SHP77 treated with DMSO at 0.1 percent for 48 hours (cell line): ENCODE measurements at places on chromosomes 12 and 14.

DNA sequence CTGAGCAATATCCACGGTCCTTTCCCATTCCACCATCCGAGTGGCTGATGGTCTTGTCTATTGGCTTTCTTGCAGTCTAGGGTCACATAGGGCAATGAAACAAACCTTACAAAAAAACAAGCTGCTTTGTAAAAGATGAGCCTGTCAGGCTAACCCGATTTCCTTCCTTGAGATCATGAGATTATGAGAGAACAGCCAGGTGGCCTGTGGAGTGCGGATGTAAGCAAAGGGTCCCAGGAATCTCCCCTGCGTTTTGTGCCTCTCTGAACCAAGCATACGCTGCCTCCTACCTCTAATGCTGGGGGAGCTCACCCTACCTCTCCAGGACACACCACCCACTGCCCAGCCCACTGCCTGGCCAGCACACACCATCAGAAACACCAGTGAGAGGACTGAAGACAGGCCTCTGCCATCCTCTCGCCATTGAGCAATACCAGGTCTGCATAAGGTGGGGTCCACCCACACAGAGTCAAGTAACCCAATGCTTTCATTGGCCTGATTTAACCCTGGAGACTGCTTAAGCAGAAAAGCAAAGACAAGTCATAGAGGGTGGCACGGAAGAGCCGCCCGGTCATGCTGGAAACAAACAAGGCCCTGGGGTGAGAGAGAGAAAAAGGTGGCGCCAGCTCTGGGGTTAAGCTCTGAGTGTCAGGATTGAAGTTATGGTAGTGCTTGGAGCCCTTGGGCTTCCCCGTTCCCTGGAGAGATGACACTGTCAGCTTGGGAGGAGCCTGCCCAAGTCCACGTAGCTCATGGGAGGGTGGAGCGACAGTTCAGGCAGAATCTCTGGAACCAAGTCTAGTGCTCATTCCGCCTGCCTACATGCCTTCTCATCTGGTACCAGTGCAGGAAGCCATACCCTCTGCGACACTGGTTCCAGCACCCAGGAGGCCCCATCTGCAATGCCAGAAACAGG is 46.6 kb downstream of the CALM1 start:
- DNase-seq = no peak

- DNase-seq = no peak
Observed at GRCh38 chr12:16155938-16156337, 121.5 kb downstream of the SLC15A5 start.

- DNase-seq = no peak
Observed at GRCh38 chr12:65634626-65635331, 189.5 kb upstream of the HMGA2 start.

DNA sequence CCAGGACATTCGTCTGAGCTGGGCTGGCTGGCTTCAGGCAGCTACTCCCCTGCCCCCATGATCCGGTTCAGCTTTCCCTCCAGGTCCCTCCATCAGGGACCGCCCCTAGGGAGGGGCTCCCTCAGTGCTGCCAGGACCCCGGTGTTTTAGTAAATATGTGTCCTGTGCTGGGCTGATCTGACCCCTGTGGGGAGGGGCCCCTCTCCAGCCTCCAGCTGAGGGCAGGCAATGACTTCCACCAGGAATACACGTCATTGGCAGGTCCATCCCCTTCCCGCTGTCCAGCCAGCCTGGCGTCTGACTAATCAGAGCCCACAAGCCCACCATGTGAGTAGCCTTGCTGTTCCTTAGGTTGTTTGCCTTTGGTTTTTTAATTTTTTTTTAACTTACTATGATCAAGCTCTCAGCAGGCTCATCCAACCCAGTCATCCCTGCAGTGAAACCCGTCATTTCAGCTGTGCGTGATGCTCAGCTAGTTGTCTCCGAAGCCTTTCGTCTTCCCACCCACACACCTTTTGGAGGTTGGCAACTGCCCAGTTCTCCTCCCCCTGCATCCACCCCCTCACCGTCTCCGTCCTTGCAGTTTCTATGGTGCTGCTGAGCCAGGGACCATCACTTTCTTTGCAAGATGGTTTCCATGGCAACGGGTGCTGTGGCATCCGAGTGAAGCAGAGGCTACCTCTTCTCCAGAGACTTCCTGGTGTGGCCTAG is 16.0 kb upstream of the SERPINA4 start:
- DNase-seq = no peak

- DNase-seq = no peak
Observed at GRCh38 chr12:52230364-52231281, 2.4 kb upstream of the KRT7 start.

GRCh38 chr14:85948153-85948552 is 418.2 kb downstream of the FLRT2 start:
- no peak for DNase-seq

DNA sequence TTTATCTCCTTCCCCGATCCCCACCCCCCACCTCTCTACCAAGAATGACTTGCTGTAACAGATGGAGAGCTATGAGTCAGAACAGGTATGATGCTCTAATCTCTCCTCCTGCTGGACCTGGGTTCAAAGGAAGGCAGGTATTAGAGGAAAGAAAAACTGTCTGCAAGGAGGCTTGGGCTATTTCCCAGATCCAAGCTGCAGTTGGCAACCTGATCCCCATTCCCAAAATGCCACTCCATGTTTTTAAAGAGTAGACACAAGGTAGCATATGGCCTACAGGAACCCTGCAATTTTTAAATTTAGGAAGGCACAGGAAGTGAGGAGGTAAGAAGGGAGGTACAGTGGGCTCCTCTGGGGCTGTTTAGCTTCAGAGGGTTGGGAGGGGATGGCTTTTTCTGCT is 33.0 kb downstream of the SRRM4 start:
- DNase-seq = no peak

GRCh38 chr12:117060246-117060928 is 38.8 kb downstream of the TESC start:
- DNase-seq = no peak

DNA sequence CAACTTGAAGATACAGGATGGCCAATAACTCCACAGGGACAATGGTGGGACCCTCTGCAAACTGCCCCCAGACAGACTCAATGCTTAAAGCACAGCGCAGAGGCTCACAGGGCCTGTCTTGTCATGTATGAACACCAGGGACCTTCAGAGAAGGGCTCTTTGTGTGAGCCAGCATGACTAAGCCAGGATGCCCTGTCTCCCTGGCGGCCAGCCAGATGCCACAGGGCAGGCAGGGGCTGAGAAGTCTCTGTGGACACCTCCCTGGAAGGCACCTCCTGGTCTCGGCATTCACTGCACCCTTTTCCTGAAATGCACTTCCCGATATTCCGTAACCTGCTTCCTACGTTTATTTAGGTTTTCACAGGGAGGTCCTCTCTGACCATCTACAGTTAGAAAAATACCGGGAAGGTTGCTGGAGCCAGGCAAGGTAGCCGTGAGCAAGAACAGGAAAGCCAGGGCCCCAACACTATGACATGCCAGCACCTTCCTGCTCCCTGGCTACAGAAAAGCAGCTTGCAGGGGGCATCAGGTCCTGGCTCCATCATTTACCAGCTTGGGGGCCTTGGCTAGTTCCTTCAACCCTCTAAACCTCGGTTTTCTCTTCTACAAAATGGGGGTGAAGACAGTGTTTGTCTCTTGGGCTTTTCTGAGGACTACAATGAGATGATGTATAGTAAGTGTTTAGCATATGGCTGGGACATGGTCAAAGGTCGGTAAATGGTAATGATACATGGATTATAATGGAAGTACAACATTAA is 65.0 kb downstream of the PITPNM2 start:
- DNase-seq = peak; percentile 60

DNA sequence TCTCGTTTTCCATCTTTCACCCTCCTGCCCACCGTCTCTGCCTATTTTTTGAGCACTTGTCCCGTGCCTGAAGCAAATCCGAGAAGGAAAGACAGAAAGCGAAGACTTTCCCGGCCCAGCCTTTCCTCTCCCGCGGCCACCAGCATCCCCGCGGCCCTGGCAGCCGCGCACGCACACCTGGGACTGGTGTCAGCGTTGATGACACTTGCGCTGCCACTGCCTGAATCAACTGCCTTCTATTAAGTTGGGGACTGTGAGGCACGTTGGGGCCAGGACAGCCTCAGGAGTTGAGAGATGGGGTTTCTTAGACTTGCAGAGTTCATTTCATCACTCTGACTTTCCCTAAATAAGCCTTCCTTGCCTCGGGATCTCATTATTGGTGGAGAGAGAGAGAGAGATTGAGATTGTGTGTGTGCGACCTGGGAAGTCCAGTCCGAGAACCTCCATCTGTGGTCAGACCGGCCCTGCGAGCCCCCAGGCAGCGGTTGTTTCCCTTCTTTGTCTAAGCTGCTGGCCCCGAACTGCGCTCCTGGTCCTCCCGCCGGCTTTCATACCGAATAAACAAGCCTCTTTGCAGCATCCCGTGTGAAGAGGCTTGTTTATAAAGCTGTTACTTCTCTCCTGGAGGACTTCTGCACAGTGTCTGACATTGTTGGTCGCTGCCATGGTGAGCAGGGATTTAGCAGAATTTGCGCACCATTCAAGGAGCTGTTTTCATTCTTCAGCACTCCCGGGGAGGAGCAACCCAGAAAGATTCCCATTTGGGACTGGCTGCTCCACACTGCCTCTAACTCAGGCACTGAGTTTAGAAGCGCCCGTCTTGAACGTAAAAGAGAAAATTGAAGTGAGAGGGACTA is 1.5 kb downstream of the PDZRN4 start:
- DNase-seq = no peak

DNA sequence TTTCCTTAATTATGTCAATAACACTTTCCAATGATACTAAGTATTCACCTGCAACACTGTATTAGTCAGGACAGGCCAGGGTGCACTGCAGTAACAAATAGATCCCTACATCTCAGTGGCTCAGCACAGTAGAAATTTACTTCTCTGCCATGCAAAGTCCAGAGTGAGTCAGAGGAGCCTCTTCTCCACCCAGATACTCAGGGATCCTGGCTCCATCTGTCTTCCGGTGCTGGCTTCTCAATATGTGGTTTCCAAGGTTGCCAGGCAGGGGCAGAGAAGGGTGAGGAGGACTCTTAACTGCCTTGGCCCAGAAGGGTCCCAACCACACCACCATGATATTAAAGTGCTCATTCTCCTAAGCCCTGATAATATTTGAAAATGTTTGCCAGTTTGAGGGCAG is 47.8 kb downstream of the ADGRD1 start:
- no peak for DNase-seq

GRCh38 chr12:132279184-132279889 is 50.1 kb downstream of the GALNT9 start:
- peak; percentile 40 for DNase-seq

DNA sequence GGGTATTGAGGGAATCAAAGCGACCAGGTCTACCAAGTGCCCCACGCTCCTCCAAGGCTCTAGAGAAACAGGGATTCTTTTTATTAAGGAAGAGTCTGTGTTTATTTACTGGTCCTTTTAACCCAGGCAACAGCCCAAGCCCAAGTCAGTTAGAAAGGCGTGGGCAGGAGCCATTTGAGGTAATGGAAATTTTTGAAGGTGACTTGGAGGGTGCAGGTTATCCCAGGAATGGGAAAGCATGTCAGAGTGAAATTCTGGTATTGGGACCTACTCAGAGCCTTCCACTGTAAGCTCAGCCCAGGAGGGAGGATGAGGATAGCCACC is 2.9 kb downstream of the SLC6A12 start:
- DNase-seq = no peak

DNA sequence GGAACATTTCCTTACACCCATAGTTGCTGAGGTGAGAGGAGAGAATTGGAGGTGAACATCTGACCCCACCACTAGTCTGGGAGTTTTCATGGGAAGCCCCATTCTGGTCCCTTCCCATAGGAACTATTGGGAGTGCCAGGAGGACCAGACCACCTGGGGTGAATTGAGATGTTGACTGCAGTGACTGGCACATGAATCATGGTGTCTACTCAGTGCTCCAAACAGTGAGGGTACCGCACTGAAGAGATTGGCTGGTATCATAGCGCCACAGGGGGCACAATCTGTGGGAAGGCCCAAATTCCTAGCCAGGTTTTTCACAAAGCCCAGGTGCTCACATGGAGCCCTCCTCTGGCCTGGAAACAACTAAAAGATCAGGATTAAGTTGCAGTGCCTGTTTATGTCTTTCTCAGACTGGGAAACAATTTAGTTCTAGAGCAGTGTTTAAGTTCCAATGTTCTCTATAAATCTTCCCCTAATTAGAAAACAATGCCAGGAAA is 3.7 kb upstream of the RNASE9 start:
- DNase-seq = no peak

DNA sequence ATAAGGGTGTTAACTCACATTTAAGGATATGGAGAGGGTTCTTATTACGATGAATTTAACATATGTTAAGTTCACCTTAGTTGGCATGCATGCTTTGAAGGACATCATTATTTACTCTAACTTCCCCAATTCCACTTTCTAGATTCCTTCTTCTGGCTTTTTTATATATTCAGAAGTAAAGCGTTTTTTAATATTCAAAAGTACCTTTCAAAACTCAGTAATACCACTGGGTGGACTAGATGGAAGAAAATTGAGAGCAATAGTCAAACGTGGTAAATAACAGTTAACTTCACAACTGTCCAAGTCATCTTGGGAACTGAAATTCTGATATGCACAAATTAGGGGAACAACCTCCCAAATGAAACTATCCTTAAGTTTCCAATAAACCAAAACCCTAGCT is 9.1 kb downstream of the SINHCAF start:
- no peak for DNase-seq

DNA sequence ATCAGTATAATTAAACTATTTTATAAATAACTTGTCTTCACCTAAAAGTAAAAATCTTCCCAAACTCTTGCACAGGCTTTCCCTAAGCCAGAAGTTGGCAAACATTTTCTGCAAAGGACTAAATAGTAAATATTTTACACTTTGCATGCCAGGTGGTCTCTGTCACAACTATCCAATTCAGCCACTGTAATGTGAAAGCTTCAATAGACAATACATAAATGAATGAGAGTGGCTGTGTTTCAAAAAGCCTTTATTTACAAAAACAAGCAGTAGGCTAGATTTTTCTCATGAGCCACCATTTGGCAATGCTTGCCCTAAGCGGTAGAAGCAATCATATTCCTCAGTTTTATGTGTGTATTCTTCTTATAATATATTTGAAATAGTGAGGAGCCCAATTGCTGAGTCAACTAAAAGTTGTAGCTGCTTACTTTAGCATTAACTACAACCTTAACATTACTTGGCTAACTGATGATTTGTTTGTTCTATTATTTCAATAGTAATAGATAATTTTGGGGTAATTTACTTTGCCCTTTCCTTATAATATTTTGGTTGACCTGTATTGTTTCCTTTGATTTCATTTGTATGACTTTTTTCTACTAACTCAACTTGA is 236.0 kb upstream of the SYT1 start:
- DNase-seq = no peak

- DNase-seq = no peak
Observed at GRCh38 chr12:16358878-16359277, 11.4 kb downstream of the MGST1 start.

DNA sequence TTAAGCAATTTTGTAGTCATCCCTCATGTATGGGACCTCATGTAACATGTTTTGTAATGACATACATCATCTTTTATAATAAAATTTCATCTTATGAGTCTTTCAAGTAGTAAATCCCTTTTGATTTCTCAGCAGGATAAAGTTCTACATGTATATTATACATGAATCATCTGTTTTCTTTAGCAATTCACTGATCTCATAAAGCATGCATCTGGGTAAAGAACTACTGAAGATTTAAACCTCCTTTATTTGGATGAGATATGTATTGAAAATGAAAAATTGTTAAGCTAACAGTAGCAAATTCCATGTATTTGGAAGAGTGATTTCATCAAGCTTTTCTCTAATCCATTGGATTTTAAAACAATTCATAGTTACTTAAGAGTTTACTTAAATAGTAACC is 126.9 kb downstream of the KITLG start:
- DNase-seq = no peak
